ENCODE measurements at places on chromosomes 12 and 14.

- DNase-seq = no peak
These were observed 46.8 kb downstream of the GALNT4 start for GRCh38 chr12:89477633-89478279.

DNA sequence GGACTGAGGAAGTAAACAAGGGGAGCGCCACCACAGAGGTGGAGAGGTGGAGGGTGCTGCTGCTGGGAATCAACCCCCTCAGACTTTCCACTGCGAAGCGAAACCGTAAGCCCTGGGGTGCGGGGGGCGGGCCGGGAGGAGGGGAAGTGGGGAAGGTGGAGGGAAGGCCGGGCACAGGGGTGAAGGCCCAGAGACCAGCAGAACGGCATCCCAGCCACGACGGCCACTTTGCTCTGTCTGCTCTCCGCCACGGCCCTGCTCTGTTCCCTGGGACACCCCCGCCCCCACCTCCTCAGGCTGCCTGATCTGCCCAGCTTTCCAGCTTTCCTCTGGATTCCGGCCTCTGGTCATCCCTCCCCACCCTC lies at the start of gene LAG3:
Gene LAG3 (plus strand): TSS at position 190 of the 365 bp plus-strand sequence. CDS start 333 bp downstream, outside the sequence.
- DNase-seq = no peak

- no peak for DNase-seq
These were observed 91.4 kb downstream of the FAR2 start for GRCh38 chr12:29240441-29240840.

GRCh38 chr14:64685371-64686281 lies 18.6 kb upstream of the PLEKHG3 start:
- no peak for DNase-seq

DNA sequence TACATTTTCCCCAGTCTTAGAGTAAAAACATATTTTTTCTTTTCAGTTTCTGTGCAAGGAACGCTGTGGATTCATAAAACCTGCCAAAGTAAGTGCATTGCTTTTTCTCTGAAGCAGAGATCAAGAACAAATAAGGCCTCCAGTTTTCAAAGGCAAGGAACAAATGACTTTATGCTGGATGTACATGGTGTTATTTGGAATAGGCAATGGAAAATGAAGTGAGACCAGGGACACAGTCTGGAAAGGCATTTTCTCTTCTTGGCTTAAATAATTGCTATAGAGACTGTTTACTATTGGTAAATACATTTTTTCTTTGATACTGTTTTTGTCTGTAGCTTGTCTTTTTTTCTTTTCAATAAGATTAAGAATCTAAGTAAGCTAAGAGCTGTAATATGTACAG lies 725.9 kb upstream of the MDGA2 start:
- no peak for DNase-seq

- no peak for DNase-seq
These were observed 86.6 kb downstream of the USP15 start for GRCh38 chr12:62346817-62347216.

DNA sequence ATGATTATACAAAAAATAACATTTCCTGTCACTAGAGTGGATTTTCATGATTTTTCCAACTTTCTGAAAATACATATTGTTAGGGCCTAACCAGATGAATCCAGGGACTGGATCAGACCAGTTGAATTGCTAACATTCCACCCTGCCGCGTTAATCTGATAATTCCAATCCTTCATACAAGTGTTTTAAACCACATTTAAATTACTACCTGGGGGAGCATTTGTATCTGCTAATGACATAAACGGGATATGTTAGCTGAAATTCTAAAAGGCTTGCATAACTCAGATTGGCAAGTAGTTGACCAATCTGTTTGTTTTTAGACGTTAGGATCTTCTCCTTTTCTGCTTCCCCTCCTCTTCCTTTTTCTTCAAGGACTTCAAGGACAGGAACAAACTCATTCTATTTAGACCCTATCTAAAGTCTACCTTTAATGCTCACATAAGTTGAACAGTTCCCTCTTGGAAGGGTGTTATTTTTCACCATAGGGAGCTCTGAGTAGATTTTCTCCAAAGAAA lies 239.0 kb downstream of the ADAMTS20 start:
- DNase-seq = no peak

- no peak for DNase-seq
These were observed 77.9 kb upstream of the BCL11B start for GRCh38 chr14:99349721-99350495.

- peak; percentile 57 for DNase-seq
These were observed 158.7 kb downstream of the EGLN3 start for GRCh38 chr14:33792009-33792719.

GRCh38 chr14:89420502-89420901 lies 3.5 kb upstream of the FOXN3 start:
- DNase-seq = no peak

- DNase-seq = no peak
These were observed 156.1 kb upstream of the TMEM260 start for GRCh38 chr14:56423544-56423943.

DNA sequence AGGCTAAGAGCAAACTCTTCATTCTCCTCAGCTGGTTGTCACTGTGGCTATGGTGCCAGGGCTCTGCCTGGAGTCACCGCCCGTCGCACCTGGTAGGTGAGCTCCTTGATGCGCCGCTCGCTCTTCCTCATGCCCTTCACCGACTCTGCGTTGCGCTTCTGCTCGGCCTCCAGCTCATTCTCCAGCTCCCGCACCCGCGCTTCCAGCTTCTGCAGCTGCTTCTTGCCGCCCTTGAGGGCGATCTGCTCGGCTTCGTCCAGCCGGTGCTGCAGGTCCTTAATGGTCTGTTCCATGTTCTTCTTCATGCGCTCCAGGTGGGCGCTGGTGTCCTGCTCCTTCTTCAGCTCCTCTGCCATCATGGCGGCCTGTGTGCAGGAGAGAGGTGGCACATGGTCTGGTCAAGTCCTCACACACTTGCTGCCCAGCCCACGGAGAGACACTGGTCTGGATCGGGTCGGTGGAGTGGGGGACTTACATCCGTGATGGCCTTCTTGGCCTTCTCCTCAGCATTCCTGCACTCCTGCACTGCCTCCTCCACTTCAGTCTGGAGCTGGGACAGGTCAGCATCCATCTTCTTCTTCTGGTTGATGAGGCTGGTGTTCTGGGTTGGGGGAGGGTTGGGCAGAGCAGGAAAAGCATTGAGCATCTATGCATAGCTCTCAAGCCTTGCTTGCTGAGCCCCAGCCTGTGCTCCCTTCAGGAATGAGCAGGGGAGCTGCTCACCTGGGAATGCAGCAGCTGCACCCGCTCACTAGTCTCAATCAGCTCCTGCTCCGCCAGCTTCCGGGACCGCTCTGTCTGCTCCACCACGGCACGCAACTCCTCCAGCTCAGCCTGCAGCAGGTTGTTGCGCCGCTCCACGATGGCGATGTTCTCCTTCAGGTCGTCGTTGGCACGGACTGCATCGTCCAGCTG lies 7.1 kb upstream of the MYH6 start:
- no peak for DNase-seq

DNA sequence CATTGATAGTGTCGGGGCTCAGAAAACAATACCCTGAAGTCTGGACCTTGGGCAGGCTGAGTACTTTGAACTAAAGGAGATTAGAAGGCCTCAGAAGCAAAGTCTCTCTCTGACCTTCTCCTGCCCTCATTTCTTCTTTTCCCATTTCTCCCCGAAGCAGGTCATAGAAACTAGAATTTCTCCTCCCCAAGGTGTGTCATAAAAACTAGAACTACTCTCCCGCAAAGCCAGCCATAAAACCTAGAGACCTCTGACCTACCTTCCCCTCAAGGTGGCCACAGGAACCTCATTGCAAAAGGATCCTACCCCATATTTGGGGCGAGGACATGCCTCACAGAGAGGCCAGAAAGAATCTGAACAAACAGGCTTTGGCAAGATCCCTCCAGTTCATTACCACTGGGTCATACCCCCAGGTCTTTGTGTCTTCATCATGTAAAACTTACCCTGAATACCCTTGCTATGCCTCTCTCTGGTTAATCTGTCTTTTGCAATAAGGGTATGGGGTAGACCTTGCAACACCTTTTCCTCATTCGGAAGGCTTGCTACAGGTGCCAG lies 64.7 kb upstream of the ZFP36L1 start:
- DNase-seq = no peak

GRCh38 chr14:44767646-44768173 lies 194.0 kb downstream of the KLHL28 start:
- DNase-seq = no peak

- peak; percentile 20 for DNase-seq
These were observed 676.5 kb downstream of the DIO2 start for GRCh38 chr14:79534703-79535353.

DNA sequence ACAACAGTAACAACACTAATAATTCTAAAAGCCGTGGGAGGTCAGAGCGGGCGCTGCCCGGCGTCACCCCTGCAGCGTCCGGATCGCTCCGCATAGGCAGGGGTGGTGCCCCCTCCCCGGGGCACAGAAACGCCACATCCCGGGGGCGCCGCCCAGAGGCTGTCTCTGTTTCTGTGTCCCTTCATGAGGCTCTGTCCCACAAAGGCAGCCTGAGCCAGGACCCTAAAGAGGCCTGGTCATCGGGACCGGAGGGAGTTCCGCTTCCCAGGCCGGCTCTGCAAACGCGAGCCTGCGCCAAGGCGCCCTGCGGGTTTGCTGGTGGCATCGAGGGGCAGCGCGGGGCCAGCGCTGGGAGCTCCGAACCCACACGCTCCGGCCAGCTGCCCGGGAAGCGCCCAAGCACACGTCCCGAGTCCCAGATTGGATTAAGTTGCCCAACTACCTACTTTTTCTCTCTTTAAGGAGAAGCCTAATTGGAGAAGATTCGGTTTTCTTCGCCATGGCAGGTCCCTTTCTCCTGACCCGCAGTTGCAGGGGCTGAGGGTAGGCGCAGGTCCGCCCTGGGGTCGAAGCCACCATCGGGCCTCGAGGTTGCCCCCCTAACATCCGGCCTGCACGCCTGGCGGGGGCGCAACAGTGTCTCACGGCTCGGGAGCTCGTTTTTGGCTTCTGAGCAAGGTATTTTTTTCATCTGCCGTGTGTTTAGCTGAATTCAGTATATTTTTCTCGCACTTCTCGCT lies 421.7 kb downstream of the VRK1 start:
- no peak for DNase-seq

DNA sequence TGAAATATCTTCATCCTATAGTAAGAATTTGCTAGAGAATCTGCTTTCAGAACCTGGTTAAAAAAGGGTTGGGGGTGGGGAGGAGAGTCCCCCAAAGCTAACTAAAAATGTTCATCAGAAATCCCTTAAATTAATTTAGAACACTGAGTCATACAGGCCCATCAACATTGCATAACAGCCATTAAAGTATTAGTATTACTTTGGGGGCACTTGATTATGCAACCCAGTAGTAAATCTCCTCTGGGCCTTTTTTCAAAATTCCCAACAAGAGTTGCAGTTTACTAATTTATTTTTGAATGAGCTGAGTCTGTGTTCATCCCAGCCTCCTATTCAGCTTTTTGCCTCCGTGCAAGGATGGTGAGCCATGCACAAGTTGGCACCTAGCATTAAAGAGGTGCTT lies 8.8 kb upstream of the SLC24A4 start:
- DNase-seq = no peak

DNA sequence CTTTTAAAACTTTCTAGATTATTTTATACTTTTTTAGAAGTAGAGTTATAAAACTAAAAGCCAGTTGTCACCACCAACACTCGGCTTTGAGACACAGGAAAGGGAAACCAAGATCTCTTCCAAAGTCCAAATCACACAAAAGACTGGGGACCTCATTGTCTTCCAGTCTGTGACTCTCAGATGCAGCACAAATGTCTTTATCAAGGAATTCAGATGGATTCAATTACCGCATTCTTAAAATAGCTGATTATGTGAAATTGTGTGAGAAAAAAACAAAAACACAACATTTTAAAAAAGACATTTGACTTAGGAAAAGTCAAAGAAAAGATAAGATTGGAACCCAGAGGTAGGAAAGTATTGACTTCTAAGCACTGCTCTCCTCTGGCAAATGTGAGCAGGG lies 3.5 kb upstream of the SIX6 start:
- DNase-seq = no peak

GRCh38 chr12:7101047-7101693 lies 7.8 kb downstream of the C1RL start:
- DNase-seq = no peak

DNA sequence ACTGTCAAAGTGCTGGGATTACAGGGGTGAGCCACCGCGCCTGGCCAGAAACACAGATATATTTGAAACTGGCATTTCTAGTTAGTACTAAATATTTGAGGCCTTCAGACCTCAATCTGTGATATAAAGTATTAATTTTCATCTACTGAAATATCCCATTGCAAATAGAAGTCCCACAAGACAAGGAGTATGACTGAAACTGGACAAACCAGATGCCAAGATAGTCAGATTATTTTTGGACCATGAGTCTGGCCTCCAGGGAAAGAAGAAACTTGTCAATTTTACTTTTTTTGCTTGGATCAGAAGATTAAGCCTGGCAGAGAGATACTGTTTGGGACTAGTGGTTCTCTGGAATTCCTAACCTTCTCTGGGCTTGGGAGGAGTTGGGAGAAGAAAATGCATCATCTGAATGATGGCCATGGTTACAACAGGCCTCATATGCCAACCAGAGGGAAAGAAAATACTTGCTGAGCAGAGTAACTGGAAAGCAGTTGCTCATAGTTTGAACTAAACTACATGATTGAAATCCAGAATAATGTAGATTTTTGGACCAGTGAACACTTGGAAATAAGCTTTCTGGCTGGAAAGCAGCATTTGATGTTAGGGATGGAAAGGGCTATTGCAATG lies 2.9 kb upstream of the SMOC1 start:
- no peak for DNase-seq

DNA sequence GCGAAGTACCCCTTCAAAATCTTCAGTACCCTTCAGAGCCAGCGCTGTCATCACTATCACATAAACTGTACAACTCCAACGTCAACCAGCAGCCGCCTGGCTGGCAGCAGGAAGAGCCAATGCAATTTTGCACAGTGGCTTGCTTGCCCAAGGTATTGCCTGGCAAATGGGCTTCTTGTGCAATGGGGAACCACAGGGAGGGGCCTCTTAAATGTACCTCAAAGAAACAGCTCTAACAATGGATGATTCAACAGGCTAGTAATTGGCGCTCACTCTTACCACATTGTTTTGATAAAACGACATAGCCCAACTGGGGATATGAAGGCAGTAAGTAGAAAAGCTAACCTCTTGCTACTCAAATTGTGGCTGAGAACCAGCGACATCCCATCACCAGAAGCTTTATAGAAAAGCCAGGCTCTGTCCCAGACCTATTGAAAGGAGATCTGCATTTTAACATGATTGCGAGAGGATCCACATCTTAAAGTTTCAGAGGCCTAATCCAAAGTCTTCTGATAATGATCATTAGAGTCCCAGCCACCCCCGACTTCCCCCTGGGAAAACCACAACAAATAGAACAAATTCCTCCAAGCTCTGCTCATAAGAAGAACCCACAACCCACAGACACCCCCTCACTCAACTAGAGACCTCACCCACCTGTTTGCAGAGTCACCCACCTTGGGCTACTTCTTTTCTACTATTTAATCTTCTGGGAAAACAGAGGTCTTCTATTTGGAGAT lies 125.3 kb upstream of the HIF1A start:
- peak; percentile 99 for DNase-seq
